Naive thymus-derived CD8-positive, alpha-beta T cell (primary cell): ENCODE measurements at places on chromosomes 11 and 22.

GRCh38 chr11:110505528-110506284 is 76.0 kb downstream of the FDX1 start:
- no peak for DNase-seq

DNA sequence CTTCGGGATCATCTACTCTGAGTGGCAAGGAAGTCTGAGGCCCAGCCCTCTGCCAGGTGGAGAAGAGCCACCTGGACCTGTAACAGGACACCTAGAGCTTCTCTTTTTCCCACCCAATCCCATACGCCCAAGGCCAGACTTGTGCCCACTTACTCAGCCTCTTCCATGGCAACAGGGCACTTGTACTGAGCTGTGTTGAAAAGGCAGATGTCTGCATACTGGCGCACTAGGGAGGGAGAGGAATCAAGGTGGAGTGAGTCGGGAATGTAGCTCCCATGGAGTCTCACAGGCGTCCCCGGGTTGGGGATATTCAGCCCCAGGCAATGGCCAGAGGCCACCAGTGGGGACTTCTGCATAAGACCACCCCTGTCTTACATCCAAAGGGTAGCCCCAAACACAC is 36.1 kb downstream of the TPBGL start:
- DNase-seq: no peak

GRCh38 chr11:85021058-85021457 is 606.1 kb downstream of the DLG2 start:
- DNase-seq: no peak

- no peak for DNase-seq
Measured at GRCh38 chr11:71281831-71282230, 29.5 kb upstream of the SHANK2 start.

- DNase-seq: no peak
Measured at GRCh38 chr11:113288286-113288863, 26.0 kb upstream of the TTC12 start.

GRCh38 chr22:35349704-35350538 is 31.0 kb upstream of the HMOX1 start:
- no peak for DNase-seq

- no peak for DNase-seq
Measured at GRCh38 chr11:96307776-96308140, 35.2 kb downstream of the MAML2 start.
